ENCODE measurements at places on chromosomes 16 and 17.
A peak's percentile ranks its signal among the peaks of the same experiment; 100 is the strongest.

GRCh38 chr16:46638947-46639925 is 18.1 kb upstream of the SHCBP1 start:
- DNase-seq: no peak

- DNase-seq: no peak
Observed at GRCh38 chr17:54404259-54404658, 496.4 kb upstream of the TOM1L1 start.

DNA sequence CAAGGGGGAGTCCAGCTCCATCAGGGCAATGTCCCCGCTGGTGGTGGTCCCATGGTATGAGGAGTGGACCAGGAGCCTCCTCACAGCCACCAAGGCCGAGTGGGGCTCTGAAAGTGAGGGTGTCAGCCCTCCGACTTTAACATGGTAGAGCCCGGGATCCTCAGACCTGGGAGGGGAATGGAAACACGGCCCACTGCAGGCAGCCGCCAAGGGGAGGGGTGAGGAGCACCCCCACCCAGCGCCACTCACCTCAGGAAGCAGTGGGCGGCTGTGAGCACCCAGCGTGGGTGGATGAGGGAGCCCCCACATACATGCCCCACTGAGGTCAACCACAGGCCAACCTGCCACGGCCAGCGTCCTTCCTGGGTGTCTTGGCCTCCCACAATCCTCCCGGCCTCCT is 10.8 kb downstream of the ZG16B start:
- DNase-seq: no peak

- no peak for DNase-seq
Observed at GRCh38 chr16:69328854-69329316, 1.5 kb downstream of the PDF start.

DNA sequence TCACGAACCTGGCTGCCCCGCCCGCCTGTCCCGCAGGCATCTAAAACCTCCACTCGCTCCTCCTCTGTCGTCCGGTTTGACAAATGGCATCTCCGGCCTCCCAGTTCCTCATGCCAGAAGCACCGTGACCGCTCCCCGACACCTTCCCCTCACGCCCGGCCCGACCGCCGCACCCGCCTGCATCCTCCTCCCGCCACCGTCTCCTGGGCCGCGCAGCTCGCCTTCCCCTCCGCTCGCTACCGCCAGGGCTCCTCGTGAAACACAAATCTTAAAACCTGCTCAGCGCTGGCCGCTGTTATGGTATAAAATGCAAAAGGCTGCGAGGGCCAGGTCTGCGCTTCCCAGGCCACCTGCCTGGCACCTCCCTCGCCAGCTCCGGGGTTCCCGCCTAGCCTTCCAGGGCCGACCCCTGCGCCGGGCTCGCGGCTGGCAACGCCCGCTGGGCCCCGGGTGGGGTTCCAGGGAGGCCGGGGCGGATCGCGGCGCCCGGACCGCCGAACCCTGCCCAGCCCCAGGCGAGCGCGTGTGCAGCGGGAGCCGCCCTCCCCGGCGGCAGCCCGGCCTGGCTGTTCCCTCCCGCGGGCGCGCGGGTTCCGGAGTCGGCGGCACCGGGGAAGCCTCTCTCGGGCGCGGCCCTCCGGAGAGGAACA is 488 bp downstream of the SPSB3 start:
- DNase-seq: no peak

DNA sequence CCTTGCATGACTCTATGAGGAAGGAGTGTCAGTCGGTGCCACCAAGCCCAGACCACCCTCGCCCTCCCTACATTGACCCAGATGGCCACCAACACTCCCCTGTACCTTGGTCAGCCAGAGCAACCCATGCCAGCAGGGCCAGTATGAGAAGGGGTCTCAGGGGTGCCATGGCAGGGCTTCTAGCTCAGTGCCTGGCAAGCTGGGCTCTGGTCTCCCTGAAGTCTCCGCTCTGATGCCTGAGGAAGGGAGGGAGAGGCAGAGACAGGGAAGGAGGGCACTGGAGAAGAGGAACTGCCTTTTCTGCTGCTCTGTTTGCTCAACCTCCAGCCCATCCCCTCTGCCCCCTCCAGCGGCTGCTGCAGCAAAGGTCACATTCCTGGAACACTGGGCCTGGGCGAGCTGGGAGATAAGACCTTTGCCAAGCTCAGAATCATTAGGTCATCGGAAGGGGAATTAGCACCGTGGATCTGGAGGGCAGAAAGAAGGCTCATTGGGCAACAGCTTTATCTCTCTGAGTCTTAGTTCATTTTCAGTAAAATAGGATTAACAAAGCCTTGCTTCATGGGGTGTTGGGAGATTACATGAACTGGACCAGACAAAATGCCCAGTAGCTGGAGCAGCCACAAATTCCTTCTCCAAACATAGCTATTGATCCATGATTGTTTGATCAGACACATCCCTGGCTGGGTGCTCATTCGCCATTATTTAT is at the start of gene VTN:
TSS of gene VTN (minus strand) at position 273 of the 709 bp plus-strand sequence. CDS start at position 169, 104 bp downstream.
- DNase-seq: no peak

GRCh38 chr16:46897471-46897870 is 13.3 kb downstream of the GPT2 start:
- DNase-seq: no peak

- no peak for DNase-seq
Observed at GRCh38 chr17:78706271-78706915, 75.7 kb downstream of the CYTH1 start.

DNA sequence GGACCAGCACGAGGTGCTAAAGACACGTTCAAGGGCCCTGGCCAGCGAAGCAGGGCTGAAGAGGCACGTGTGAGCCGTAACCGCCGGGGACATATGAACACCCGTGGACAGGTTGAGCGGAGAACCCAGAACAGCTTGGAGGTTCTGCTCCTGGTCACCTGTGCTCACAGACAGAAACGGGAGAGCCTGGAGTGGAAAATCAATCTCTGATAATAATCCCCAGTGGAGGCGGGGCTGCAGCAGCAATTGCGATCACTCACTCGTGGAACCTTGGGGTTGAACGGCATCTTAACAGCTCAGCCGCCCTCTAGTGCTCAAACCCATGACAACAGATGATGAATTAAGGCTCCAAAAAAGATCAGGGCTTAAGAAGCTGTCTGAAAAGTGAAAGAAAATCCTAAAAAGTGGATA is 25.6 kb downstream of the WIPI1 start:
- peak; percentile 2 for DNase-seq

- peak; percentile 37 for DNase-seq
Observed at GRCh38 chr16:4344983-4345835, 5.9 kb downstream of the PAM16 start.

DNA sequence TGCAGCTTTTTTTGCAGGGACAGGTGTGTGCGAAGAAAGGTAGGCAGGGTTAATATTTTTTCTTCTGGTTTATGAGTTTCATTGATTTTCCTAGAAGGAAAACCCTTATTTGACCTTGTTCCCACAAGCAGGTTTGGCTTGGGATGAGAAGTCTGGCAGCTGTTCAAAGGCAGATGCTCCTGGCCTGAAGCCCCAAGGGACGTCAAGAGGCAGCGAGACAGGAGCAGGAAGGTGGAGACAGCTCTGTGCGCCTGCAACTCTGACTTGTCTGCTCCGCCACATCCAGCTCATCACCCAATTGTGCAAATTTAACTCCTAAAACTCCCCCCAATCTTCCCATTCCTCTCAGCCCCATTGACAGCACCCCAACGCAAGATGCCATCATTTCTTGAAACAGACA is 136.8 kb upstream of the XYLT1 start:
- DNase-seq: no peak

- DNase-seq: peak; percentile 38
Observed at GRCh38 chr17:81727324-81728031, 15.4 kb downstream of the SLC25A10 start.

GRCh38 chr17:66146394-66146793 is 45.5 kb downstream of the CEP112 start:
- DNase-seq: no peak

DNA sequence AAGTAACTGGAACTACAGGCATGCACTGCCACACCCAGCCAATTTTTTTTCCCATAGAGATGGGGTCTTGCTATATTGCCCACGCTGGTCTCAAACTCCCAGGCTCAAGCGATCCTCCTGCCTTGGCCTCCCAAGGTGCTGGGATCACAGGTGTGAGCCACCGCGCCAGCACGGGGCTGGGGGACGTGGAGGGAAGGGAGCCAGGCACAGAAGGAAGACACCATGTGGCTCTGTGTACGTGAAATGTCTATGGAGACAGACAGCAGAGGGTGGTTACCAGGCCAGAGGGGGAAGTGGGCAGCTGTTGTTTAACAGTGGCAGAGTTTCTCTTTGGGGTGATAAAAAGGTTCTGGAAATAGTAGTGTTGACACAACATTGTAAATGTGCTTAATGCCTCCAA is 4.6 kb upstream of the PIEZO1 start:
- DNase-seq: no peak

DNA sequence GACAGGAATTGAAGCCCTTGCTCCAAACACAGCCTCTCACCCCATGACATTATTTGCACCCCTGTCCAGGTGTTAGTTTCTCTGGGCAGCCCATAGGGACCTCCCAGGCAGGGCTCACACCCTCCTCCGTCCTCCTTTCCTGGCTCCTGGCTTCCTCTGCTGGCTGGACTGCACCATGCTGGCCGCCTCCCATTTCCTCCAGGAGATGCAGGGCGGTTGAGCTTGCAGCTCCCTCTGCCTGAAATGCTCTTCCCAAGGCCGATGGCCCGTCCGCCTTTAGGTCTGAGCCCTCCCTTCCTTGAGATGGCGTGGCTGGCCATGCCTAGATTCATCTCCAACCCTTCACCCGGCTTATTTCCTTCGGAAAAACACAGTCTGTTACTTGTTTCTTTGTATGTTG is 334.8 kb downstream of the SNX29 start:
- DNase-seq: no peak

DNA sequence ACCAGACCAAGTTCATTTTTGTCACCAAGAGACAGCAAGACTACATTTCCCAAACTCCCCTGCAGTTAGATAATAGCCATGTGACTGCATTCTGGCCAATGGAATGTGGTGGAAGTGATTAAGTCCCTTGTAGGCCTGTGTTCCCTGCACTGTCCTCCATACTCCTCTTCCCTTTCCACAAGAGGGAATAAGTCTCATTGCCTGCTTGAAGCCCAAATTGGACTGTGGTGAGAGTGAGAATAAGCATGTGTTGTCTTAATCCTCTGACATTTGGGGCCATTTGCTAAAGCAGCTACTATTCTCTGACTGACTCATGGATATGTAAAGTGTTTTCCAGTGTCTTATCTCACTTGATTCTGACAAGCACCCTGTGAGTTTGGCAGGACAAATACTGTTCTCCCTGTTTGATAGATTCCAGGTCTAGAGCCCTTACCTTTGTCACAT is 20.7 kb downstream of the PIK3R6 start:
- DNase-seq: no peak

GRCh38 chr17:7835814-7836595 is 2.0 kb downstream of the KDM6B start:
- peak; percentile 67 for DNase-seq

DNA sequence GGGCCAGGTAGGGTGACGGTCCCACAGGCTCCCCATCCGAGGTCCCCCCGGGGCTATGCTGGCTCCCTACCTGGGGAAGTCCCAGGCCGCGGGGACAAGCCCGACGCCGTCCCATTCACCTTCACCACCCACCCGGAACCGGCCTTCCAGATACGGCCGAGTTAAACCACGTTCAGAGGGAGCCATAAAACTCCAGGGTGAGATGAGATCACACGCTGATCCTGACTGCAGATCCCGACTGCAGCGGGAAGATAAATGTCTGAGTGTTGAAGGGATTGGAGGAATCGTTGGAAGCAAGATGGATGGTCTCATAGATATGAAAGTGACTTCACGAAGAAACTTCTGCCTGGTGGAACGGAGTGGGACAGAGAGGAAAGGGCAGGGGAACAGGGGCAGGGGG is 13.6 kb upstream of the C1QTNF8 start:
- no peak for DNase-seq
